ENCODE measurements at places on chromosomes 13 and 19.

GRCh38 chr19:28500982-28501630 lies 711.8 kb downstream of the UQCRFS1 start:
- no peak for DNase-seq

DNA sequence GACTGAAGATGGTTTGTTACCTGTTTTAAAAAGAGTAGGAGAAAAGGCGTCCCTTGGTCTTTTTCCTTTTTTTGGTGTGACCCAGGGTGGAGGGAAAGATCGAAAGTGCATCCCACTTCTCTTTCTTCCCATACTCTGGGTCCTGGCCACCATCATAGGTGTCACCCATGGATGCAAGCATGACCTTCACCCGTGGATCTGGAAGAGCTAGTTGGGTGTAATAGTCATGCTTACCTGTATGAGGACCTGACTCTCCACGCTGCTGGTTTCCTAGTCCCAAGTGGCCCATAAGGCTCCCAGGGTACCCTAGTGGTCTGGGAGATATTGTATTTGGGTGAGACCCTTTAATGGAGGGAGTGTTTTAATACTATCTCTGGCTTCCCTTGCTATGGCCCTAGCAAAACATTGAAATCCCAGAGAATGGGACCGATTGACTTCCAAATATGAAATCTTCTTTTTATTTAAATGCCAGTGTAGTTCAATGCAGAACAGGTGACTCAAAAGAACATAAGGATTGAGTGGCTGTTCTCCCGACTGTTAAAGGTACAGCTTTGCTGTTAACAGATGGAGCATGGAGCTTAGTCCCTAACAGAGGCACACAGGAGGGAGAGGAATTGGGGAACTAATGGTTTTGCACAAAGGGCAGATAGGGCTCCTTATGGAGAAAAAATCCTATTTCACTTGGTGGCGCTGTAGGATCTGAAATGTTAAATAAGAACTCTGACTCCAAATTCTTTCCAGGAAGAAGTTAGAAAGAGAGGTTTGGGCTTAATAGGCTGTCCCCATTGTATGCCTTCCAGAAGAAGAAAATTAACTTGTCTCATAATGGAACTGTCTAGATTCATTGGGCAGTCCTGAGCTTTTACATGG lies 7.0 kb upstream of the ZNF550 start:
- DNase-seq: no peak

DNA sequence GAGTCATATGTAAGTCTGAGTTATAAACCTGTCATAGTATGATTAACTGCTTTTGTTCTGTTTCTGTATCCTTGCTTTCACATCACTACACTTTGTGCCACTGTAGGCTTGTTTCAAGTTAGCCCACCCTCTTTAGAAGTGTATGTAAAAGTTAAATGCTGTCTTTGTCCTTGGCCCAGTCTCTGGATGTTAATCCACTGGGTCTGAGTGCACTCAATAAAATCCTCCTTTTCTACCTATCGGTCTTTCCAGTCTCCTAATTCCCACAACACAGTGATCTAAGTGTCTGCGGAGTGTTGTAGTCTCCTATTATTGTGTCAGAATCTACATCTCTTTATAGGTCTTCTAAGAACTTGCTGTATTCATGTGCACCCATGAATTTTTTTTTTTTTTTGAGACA lies 14.1 kb downstream of the ZNF429 start:
- DNase-seq: no peak

DNA sequence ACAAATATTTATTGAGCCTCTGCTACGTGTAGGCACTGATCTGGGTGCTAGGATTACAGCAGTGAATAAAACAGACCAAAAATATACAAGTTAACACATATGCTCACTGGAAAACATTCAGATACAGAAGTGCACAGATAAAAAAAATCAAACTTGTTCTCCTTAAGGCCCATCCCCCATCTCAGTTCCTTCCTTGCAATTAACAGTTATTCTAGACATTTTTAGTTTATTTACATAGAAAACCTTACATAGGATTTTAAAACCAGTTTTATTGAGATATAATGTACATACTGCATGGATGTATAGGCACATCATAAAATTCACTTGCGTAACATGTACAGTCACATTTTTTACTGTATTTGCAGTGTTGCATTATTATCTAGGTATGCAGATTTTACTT lies 36.5 kb upstream of the HMGB1 start:
- no peak for DNase-seq

- DNase-seq: no peak
Observed at GRCh38 chr19:44649578-44650145, 6.0 kb downstream of the PVR start.

Measured in stimulated activated CD8-positive, alpha-beta memory T cell treated with anti-CD3 and anti-CD28 coated beads, Interleukin-7, amount 100 ng/mL, for 1 hour (primary cell).